ENCODE measurements at places on chromosomes 12 and 14. TPM values are rescaled to one million over a fixed set of nuclear protein-coding genes. Genes with fewer than 3 reads are reported as not detected.

Gene ATF7IP
- 5.9 TPM for total RNA-seq

Gene ADAM21
- total RNA-seq = not detected

Gene STAC3
- total RNA-seq = 0.16 TPM

Gene RERGL
- not detected for total RNA-seq

Gene PELI2
- 0.83 TPM for total RNA-seq

Gene PAX9
- total RNA-seq = 2.7 TPM

Gene CCDC91
- 24.6 TPM for total RNA-seq

Gene SALL2
- 1.2 TPM for total RNA-seq

Gene AKAP5
- total RNA-seq = 0.45 TPM

Gene ADAMTS20
- total RNA-seq = not detected

Gene B4GALNT3
- 1.0 TPM for total RNA-seq

Gene OTOGL
- total RNA-seq = 0.04 TPM

Gene NYNRIN
- 0.40 TPM for total RNA-seq

Gene ADCY4
- total RNA-seq = not detected

Gene LAG3
- total RNA-seq = 0.47 TPM

Gene TPPP2
- not detected for total RNA-seq

Gene SLCO1A2
- not detected for total RNA-seq

Gene TAS2R8
- not detected for total RNA-seq

Gene LPAR5
- 0.65 TPM for total RNA-seq

Gene PTHLH
- total RNA-seq = 41.8 TPM

Gene NPFF
- total RNA-seq = not detected

Gene GARIN6
- total RNA-seq = not detected

Gene PRIMA1
- total RNA-seq = 0.38 TPM

Gene DMAC2L
- 11.5 TPM for total RNA-seq

Gene TC2N
- total RNA-seq = 0.57 TPM

Gene SIX6
- total RNA-seq = not detected

Gene LETMD1
- total RNA-seq = 28.8 TPM

Gene PPHLN1
- total RNA-seq = 57.7 TPM

Gene HHIPL1
- total RNA-seq = 0.17 TPM

Gene SCNN1A
- 3.9 TPM for total RNA-seq

Gene SPIC
- not detected for total RNA-seq

Gene DIO3
- 0.06 TPM for total RNA-seq

Gene TSPAN19
- not detected for total RNA-seq

Gene NANOG
- total RNA-seq = not detected

Gene KRT7
- total RNA-seq = 4,352 TPM

Gene GLIPR1L1
- not detected for total RNA-seq
